Articular chondrocyte of knee joint (primary cell): ENCODE measurements at places on chromosomes 11 and 22. TPM values are rescaled to one million over a fixed set of nuclear protein-coding genes. Genes with fewer than 3 reads are reported as not detected.

The LRRN4CL gene
- total RNA-seq: 20.1 and 20.6 TPM in 2 replicates

The P2RY6 gene
- total RNA-seq: 12.2 and 17.6 TPM in 2 replicates

The ADAMTS15 gene
- total RNA-seq: 12.8 and 13.3 TPM in 2 replicates

The C11orf91 gene
- total RNA-seq: not detected in 2 replicates
